ENCODE measurements at places on chromosomes 4 and X.

- no peak for DNase-seq
These were observed 20.7 kb downstream of the HHIP start for GRCh38 chr4:144666539-144667175.

GRCh38 chr4:142721187-142721586 is 124.9 kb downstream of the INPP4B start:
- no peak for DNase-seq

GRCh38 chr4:47198791-47199190 is 167.4 kb downstream of the GABRB1 start:
- no peak for DNase-seq

- DNase-seq, result no peak
These were observed 4.7 kb downstream of the RAP2C start for GRCh38 chrX:132214518-132214917.

- no peak for DNase-seq
These were observed 52.2 kb upstream of the MAMLD1 start for GRCh38 chrX:150310881-150311280.

Measured in right atrium auricular region (tissue), 2 donors.